ENCODE measurements at places on chromosomes 2 and 18.

DNA sequence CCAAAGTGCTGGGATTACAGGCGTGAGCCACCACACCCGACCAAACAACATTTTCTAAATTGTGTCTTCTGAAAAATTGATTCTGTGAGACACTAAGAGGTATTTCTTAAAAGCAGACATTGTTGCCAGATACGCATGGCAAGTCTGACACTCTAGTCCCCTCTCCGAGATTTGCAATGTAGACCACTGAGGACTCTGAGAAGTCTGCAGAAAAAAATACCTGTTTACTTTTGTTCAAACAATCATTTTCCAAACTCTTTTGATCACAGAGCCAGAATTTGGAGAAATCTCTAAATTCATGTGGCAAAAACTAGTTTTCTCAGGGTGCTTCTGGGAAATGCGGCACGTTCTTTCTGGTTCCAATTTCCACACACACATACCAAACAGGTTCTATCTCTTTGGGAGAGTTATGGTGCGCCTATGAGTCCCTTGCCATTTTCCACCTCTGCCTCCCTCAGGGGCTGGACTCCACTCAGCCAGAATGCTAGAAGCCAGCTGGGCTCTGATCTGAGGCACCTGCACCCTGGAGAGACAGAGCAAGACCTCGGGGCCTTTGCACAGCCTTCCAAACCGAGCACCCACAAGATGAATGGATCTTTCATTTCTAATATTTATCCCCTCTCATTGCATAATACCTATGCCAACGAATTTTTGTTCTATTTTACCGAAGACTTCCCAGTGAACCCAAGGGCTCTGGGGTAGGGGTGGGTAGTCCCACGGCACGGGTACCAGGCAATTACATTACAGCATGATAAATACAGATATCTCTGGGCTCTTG, 152.7 kb downstream of the MYCN start:
- DNase-seq, result no peak

GRCh38 chr18:38038242-38038641, 472.6 kb upstream of the CELF4 start:
- no peak for DNase-seq

GRCh38 chr2:109436610-109437225, 177.0 kb downstream of the SEPTIN10 start:
- DNase-seq, result no peak

DNA sequence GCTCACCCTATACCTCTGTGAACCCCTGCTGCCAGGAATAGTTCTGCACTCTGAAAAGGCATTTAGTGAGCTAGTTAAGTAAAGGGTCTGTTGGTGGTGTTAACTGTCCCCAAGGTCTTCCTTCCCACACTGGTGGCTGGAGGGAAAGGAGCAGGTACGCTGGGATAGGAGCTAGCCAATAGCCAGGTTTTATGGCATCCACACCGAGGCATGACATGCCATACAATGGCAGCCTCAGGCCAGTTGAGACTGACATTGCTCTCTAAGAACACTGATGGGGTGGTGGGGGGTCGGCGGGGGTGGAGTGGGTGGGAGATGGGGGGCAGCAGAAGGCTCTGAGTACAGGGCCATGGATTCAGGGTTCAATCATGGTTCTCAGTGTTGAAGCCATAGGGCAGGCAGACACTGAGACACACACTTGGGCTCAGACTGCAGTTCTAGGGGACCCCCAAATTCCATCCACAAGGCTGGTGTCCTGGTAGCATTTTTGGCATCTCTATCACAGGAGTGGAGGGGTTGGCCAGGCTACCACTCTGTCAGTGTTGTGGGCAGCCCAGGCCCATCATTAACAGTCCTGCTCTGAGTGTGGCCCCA, 136.0 kb downstream of the CTIF start:
- no peak for DNase-seq

- DNase-seq, result no peak
Observed at GRCh38 chr18:45920367-45920766, 46.8 kb downstream of the EPG5 start.

DNA sequence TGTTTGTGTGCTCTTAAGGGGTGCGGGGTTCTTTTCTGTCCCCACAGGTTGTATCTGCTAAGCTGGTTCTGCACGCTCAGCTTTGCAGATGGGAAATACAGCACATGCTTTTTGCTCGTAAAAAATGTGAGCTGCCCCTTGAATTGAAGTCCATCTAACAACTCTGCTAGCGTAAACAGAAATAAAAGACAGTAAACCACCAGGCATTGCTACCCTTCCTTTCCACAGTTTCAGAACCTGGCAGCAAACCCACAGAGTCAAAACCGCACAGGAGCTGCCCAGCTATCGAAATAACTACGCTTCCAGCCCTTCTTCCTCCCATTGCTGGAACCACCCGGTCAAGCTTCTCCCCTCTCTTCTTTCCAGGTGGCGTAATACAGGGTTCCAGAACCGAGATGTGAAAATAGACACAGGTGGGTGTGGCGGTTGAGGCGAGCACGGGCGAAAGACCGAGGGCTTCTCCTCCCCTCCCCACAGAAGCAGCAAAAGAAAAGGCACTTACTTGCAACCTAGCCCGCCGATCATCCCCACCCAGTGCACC, 479 bp downstream of the SCN9A start:
- DNase-seq, result no peak

DNA sequence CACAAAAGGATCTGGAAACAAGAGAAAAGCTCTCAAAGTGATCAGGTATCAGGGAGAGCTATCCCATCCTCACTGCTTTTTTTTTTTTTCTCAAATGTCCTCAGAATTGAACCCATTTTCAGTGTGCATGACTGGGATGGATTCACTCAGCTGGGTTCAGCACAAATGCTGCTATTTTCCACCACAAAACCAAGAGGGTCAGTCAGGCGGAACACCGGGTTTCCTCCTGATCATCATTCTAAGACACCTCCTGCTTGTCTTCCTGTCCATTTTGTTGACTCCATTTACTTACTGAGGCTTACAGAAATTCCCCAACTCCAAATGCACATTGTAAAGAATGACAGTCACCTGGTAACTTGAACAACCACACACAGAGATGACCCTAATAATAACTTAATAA, 39.9 kb downstream of the CYRIA start:
- no peak for DNase-seq

GRCh38 chr2:100388703-100389102, 28.8 kb downstream of the CHST10 start:
- DNase-seq, result no peak

- DNase-seq, result no peak
Observed at GRCh38 chr2:111671426-111672150, 212.4 kb downstream of the ANAPC1 start.

GRCh38 chr2:7024261-7024660, 107.0 kb downstream of the RNF144A start:
- no peak for DNase-seq

DNA sequence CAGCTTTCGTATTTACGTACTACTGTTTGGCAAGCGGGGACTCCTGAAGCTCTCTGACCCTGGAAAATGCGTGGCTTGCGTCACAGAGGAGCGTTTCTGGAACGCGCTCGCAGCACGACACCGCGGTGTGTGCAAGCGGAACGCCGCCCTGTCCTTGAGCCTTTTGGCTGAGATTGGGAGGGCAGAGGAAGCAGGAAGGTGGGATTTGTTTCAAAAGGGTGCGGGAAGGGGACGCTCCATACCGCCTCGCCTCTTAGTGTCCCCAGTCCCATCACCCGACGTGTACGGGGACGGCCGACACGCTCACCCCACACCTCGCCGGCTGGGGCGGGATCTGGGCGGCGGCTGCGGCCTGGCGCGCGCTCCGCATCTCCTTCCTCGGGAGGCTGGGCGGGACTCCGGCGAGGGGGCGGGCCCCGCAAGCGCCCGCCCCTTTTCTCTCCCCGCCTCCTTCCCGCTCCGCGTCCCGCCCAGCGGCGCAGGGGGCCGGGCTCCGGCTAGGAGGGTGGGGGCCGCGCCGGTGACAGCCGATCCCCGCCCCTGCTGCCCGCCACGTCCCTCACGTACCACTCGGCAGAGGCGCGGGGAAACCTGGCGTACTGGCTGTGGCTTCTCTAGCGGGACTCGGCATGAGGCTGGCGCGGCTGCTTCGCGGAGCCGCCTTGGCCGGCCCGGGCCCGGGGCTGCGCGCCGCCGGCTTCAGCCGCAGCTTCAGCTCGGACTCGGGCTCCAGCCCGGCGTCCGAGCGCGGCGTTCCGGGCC, at the start of gene PDK1:
TSS of gene PDK1 (plus strand) at position 569 of the 762 bp plus-strand sequence. CDS start at position 630, 61 bp downstream.
- DNase-seq, result peak; percentile 92

GRCh38 chr18:5414546-5414945, 119.0 kb upstream of the ZBTB14 start:
- DNase-seq, result no peak

DNA sequence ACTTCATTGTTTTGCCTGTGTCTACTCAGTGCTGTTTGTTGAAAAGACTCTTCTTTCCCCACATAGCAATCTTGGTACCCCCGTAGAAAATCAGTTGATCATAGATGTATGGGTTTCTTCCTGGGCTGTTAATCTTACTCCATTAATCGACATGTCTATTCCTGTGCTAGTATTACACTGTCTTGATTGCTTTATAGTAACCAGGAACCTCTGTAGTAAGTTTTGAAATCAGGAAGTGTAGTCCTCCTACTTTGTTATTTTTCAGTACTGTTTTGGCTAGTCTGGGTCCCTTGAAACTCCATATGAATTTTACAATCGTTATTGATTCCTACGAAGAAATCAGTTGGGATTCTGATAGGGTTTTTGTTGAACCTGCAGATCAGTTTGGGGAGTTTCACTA, 78.8 kb upstream of the FAM136A start:
- DNase-seq, result no peak

GRCh38 chr2:23782126-23782525, 144.8 kb downstream of the ATAD2B start:
- no peak for DNase-seq

GRCh38 chr2:118686346-118686745, 161.1 kb downstream of the EN1 start:
- no peak for DNase-seq

DNA sequence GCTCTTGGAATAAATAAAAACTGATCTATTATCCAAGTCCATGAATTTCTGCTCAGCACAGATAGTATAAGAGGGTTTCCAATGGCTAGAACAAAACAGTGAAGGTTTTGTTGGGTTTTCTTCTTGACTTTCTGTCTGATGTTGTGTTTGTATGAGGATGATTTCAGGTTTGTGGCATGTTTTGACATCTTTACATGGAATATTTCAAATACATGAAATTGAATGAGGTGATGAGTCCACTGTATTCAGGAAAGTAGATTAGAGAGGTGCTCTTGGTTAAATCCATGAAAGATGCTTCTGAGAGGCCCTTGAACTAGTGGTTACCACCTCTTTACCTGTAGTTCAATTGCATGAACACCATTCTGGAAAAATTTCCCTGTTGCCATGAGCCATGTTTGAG, 84.3 kb downstream of the RAPGEF4 start:
- DNase-seq, result no peak

- DNase-seq, result no peak
Observed at GRCh38 chr2:221704442-221704841, 132.3 kb upstream of the EPHA4 start.

DNA sequence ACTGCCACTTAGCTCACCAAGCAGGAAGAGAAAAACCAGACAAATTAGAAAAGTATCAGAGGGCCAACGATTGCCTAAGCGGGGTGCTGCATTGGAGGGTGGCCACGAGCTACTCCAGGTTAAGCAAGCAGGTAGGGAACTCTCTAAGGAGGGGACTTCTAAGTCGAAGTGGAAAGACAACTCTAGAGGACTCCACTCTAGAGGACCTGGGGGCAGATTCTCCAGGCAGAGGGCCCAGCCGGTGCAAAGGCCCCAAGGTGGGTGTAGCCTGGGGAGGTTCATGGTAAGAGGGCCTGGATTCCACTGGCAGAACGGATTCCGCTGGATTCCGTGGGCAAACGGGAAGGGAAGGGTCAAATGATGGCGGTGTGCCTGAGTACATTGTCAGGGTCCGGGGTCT, 12.7 kb downstream of the FBLN7 start:
- DNase-seq, result no peak

GRCh38 chr2:190050001-190050400, 12.5 kb downstream of the MSTN start:
- no peak for DNase-seq

DNA sequence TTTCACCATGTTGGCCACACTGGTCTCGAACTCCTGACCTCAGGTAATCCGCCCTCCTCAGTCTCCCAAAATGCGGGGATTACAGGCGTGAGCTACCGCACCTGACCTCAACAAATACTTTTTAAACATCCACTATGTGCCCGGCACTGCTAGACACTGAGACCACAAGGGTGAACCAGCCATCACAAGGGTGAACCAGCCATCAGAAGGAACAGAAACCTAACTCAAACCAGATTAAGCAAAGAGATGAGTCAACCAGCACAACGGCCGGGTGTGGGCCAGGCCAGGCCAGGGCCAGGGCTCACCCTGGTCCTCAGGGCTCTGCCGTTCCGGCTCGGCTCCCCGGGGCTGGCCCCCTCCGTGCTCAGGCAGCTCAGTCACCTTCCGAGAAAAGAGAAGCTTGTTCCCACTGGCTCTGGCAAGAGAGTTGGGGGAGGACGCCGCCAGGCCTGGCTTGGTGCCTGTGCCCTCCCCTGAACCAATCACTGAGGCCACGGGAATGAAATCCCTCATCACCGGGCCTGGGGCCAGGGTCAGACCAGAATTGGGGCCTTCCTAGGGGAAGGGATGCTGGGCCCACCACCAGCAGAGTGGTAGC, 4.4 kb downstream of the TEX44 start:
- no peak for DNase-seq

GRCh38 chr2:12119841-12120240, 373.4 kb downstream of the LPIN1 start:
- no peak for DNase-seq

DNA sequence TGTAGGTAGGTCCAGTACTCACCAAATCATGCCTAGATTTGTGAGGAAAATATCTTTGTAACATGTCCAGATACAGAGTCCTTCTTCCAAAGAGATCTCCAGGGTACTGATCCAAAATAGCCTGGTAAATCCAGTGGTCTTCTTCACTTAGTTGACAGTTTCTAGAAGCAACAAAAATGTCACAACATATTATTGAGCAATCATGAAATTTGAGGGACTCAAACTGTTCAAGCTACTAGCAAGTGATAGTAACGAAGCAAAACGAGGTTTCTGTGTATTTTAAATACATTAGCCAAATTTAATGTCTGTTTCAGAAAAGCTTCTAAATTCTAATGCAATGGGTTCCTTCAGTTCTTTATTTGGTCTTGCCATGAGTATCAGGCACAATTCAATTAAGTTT, 142.8 kb downstream of the CCDC148 start:
- no peak for DNase-seq

DNA sequence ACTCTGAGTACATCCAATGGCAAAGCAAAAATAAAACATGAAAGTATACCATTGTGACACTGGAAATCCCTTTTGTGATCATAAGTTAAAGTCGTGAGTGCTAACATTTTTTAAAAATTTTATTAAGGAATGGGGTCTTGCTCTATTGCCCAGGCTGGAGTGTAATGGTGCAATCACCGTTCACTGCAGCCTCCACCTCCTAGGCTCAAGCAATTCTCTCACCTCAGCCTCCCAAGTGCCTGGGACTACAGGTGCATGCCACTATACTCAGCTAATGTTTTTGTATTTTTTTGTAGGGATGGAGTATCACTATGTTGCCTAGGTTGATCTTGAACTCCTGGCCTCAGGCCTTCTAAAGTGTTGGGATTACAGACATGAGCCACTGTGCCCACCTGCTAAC, 14.3 kb upstream of the TNFAIP6 start:
- DNase-seq, result no peak
